ENCODE measurements at places on chromosomes 13 and 19.

DNA sequence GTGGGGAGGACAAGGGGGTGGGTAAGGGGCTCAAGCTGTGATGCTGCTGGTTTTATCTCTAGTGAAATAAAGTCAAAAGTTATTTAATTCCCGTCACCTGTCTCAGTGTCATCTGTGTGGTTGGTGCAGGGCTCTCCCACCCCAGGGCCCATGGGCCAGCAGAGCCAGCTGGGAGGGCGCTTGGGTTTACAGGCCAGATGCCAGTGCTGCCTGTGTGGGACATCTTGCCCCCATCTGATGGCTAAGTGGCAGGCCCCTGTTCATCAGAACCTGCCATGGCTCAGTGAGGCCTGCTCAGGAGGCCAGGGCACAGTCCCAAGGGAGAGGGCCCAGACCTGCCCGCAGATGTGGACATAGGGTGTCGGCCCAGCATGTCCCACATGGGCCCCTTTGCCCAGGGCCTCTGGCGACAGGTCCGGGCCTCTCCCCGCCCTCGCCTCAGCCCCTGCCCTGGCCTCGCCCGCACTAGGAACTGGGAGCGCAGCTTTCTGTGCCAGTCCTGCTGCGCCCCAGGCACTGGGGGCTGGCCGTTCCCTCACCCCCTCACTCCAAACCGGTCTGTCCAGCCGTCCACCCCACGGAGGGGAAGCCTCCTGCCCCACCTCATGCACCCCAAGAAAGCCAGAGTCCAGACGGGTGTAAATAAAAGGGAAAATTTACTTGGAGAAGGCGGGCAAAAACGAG, 5.3 kb downstream of the ZNF296 start:
- DNase-seq = no peak

GRCh38 chr13:104014803-104015645, 948.8 kb upstream of the SLC10A2 start:
- no peak for DNase-seq

DNA sequence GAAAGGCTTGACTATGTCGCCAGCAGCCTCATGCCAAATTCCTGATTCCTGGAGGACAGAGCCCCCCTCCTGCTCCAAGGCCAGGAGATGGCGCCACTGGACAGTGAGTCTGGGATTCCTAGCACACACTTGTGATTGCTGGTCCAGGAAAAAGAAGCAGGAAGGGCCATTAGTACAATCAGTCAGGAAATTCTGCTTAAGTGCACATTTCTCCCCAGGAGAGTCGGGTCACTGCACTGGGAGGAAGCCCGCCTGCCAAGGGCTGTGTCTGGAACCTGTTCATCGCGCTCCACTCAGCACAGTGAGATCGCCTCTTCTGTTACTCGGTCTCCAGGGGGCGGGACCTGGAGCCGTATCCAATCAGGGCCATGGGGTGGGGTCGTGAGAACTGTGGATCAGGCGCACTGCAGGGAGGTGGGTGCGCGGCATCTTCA, 65.1 kb downstream of the ZNF823 start:
- DNase-seq = no peak

DNA sequence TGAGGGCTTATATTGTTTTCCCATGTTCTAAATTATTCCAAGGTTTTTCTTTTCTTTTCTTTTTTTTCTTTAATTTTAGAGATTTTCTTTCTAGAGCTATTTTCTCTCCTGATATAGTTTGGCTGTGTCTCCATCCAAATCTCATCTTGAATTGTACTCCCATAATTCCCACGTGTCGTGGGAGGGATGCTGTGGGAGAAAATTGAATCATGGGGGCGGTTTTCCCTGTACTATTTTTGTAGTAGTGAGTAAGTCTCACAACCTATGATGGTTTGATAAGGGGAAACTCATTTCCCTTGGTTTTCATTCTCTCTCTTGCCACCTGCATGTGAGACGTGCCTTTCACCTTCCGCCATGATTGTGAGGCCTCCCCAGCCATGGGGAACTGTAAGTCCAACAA, 1906.4 kb upstream of the PRR20A start:
- DNase-seq = no peak

GRCh38 chr19:11421371-11422098, 2.4 kb upstream of the RGL3 start:
- no peak for DNase-seq

DNA sequence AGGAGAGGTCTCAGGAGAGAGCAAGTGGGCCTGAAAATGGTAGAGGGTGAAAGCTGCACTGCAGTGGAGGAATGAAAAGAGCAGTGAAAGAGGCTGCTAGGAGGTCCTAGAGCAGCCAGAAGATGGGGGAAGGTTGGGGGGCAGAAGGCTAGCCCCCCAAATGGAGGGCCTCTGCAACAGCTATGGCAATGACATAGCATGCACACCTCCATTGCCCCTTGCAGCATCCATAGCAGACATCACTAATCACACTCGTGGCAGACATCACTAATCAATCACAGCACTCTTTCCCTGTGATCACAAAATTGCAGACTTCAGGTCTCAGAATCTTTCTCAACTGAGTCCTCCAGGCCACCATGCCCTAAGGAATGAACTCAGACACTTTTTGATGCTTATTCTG, 21.9 kb downstream of the CCL25 start:
- no peak for DNase-seq

DNA sequence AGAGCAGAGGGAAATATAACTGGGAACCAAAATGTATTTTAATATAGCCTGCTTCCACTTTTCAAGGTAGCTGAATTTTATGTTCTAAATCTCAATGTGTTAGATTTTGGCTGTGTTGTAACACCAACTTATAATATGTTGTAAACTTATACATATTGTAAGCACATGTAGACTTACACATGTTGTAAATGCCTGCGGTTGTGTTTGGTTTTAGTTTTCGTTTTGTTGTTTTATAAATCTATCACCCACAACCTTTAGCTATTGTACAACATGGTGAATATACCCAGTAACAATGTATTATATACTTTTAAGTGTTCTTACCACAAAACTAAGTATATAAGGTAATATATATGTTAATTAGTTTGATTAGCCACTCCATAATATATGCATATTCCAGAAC, 15.6 kb downstream of the KCTD4 start:
- no peak for DNase-seq

DNA sequence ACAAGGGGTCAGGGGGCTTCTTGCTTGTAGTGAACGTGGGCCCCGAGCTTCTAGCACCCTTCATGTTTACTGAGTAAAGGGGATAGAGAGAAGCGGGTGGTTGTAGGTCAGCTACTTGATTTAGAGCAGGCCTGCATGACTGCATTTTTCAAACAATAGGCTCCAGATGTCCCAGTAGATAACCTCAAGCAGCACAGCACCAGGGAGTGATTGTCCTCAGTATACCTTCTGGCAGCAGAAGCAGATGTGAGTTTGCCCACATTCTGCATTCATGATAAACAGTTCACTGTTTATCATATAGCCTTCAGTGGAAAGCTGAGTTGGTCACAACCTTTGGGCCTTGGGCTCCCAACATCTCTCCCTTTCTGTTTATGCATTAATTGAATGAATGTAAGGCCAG, 4.8 kb downstream of the ZNF439 start:
- no peak for DNase-seq

DNA sequence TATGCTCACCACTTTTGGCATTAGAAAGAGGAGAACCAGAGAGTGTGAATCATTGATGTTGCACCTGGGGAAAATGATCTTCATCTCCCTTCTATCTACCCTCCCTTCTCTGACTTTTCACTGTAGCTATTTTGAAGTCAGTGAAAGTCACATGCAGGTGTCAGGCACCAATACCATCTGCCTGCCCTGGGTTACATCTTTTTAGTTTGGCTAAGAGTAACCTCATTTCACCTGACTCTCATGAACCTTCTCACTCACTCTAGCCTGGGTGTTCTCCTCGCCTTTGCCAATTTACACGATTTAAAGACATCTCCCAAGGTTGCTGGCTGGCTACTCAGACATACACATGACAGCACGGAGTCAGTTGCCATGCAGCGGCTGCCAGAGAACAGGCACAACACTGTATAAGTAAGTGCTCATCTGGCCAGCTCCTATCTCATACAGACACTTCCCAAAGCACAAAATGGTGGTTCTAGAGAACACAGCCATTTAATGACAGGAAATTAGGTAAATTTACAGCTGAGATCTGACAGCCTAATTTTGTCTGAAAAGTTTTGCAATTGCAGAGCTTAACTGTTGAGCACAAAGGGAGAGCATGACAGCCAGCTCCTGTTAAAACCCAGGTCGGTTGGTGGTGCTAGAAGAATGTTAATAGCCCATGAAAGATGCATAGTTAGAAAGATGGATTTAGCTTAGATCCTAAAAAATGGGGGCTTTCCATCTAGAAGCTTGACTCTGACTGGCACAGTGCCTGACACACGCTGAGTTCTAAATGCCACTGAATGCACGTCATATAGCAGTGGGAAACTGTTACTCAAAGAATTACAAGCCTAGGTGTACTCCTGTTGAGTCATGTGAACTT, 32.5 kb downstream of the LCP1 start:
- no peak for DNase-seq

DNA sequence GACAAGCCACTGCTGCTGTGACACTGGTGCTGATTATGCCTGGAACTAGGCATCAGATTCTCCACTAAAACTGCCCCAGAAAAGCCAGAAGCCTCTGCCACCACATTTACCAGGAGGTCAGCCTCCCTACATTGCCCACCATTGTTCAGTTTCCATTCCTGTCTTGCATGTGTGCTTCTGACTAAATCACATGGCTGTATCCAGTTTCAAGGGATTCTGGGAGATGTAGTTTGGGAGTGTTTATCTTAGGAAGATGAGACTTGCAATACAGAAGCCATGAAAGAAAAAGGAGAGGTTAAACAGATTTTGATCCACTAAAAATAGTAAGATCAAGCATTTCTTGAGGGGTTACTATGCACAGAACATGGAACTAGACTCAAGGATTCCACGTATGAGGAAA, 40.7 kb upstream of the SERPINE3 start:
- DNase-seq = no peak

GRCh38 chr19:52922841-52923777, at the start of gene ZNF888:
Gene ZNF888 (minus strand): TSS chr19:52923428. CDS start chr19:52917873, 5,555 bp downstream.
- peak; percentile 65 for DNase-seq

DNA sequence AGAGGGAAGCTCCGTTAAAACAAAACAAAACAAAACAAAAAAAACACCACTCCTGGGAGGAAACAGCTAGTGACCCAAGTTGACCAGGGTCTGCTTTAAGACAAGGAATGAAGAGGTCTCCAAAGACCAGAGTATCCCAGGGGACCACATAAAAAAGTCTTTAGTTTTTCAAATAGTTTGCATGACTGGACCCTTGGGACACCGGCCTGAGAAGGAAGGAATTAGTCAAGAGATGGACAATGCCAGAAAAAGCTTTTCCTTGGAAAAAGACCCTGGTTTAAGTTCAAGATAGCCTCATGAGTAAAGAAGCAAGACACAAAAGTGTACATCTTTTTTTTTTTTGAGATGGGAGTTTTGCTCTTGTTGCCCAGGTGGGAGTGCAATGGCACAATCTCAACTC, 12.5 kb upstream of the PNMA8B start:
- DNase-seq = no peak

GRCh38 chr13:62320129-62321108, 904.8 kb upstream of the PCDH20 start:
- no peak for DNase-seq

- no peak for DNase-seq
Measured at GRCh38 chr19:46975011-46975924, 44.4 kb upstream of the NPAS1 start.

DNA sequence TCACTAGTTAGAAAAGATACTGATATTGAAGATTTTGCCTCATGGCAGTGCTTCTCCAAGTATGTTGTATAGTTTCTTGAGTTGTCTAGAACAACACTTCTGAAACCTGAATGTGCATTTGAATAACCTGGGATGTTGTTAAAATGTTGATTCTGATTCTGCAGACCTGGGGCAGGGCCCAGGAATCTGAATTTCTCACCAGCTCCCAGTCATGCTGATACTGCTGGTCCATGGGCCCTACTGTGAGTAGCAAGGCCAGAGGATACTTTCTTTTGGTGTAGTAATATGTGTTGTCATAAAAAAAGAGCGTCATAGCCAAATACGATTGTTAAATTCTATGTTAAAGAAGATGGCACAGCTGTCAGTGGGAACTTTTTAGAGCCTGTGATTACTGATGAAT, 41.6 kb upstream of the C1QTNF9 start:
- DNase-seq = no peak

DNA sequence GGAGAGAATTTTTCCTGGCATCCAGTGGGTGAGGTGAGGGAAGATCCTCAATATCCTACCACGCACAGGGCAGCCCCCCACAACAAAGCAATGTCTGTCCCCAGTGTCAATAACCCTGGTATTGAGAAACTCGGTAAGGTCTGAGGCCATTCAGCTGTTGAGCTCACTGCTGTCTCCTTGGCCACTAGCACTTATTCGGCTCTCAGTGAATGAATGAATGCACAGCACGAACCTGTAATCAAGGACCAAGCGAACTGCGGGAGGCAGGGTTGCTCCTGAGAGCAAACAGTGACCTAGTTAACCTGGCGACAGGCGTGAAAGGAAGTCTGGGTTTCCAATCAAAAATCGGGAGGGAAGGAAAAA, 640 bp downstream of the ZSCAN5A start:
- no peak for DNase-seq

GRCh38 chr13:110215606-110216005, 91.4 kb downstream of the COL4A1 start:
- DNase-seq = no peak

DNA sequence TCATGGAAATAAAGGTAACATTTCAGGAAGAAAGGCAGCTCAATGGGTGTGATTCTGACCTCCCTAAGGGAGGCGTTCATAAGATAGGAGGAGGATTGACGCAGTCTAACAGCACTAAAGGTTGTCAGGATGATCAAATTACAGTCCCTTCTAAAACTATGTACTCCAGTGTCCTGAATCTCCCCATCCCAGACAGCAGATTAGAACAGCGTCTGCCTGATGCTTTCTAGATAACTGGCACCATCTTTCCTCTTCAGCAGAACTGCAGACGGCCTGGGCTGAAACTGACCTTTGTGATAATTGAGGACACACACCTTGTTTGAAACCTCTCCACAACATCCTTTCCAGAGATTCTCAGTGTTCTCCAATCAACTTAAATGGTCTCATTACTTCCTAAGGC, 25.5 kb upstream of the SACS start:
- no peak for DNase-seq

GRCh38 chr13:100824366-100824765, 149.8 kb upstream of the TMTC4 start:
- no peak for DNase-seq

GRCh38 chr19:8097198-8097597, 44.6 kb downstream of the CCL25 start:
- DNase-seq = no peak

- no peak for DNase-seq
Measured at GRCh38 chr13:99045396-99045795, 67.5 kb upstream of the DOCK9 start.

- peak; percentile 77 for DNase-seq
Measured at GRCh38 chr19:3821857-3822364, 35.7 kb upstream of the MATK start.

GRCh38 chr13:47798194-47798593, 202.9 kb downstream of the SUCLA2 start:
- no peak for DNase-seq

- no peak for DNase-seq
Measured at GRCh38 chr19:13756210-13756609, 8.1 kb upstream of the MRI1 start.

DNA sequence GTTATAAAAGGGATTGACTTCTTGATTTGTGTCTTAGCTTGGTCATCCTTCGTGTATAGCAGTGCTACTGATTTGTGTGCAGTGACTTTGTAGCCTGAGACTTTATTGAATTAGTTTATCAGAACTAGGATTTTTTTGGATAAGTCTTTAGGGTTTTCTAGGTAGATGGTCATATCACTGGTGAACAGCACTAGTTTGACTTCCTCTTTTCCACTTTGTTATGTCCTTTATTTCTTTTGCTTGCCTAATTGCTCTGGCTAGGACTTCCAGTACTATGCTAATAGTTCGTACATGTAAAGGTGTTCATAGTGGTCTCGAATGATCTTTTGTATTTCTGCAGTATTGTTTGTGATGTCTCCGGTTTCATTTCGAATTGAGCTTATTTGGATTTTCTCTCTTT, 145.4 kb downstream of the DNAJC3 start:
- no peak for DNase-seq

All from stimulated activated CD4-positive, alpha-beta T cell treated with anti-CD3 and anti-CD28 coated beads, TNF-alpha, amount 100 ng/mL, for 24 hours (primary cell).